ENCODE measurements at places on chromosomes 4 and X. TPM values are rescaled to one million over a fixed set of nuclear protein-coding genes. Genes with fewer than 3 reads are reported as not detected.

RGS12 gene
- total RNA-seq = 61.2 TPM

SYNPO2 gene
- total RNA-seq = 20.9 TPM

OPN1LW gene
- not detected for total RNA-seq

XAGE2 gene
- not detected for total RNA-seq

LANCL3 gene
- 0.29 TPM for total RNA-seq

DNA sequence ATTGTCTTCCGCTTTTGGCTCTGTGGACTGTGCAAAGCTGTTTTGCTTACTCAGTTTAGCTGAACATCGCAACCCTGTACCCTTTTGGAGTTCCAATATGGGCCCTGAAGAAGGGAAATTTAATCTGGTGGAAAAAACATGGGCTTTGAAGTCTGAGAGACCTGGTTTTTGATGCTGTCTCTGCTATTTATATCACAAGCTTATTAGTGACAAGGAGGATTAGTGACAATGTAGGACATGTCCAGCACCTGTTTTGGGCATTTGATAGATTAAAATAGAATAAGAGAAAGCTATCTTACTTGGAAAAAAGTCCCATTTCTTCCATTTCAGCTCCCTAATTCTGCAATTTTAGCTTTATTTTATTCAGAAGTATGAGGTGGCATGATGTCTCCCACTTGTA is 417.3 kb downstream of the SPRY1 start:
- H3K27me3 ChIP-seq = no peaks in the 10 kb centered on the region
- no peak overlapping the region for H3K27ac ChIP-seq
- no peaks in the 10 kb centered on the region for H3K36me3 ChIP-seq
- H3K4me1 ChIP-seq = no peaks in the 10 kb centered on the region
- H3K4me3 ChIP-seq = no peak overlapping the region

- no peaks in the 10 kb centered on the region for H3K27me3 ChIP-seq
- H3K27ac ChIP-seq = no peak overlapping the region
- DNase-seq = no peak
- H3K4me3 ChIP-seq = no peak overlapping the region
- H3K36me3 ChIP-seq = no peaks in the 10 kb centered on the region
These were observed 36.7 kb upstream of the TLR3 start for GRCh38 chr4:186032259-186032658.

DNA sequence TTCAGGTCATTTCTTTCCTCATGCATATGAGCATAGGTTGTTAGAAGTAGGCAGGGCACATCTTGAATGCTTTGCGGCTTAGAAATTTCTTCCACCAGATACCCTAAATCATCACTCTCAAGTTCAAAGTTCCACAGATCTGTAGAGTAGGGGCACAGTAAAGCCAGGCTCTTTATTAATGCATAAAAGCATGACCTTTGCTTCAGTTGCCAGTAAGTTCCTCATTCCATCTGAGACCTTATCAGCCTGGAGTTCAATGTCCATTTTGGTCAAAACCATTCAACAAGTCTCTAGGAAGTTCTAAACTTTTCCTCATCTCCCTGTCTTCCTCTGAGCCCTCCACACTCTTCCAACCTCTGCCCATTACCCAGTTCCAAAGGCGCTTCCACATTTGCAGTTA is 77.7 kb downstream of the MAP9 start:
- DNase-seq = no peak
- no peaks in the 10 kb centered on the region for H3K27me3 ChIP-seq
- no peaks in the 10 kb centered on the region for H3K36me3 ChIP-seq
- H3K27ac ChIP-seq = no peak overlapping the region
- no peaks in the 10 kb centered on the region for H3K4me1 ChIP-seq
